Tibial artery (tissue), 4 donors: ENCODE measurements at places on chromosomes 7 and 10.
A peak's percentile ranks its signal among the peaks of the same experiment; 100 is the strongest.

GRCh38 chr10:87966459-87966858, 103.0 kb downstream of the PTEN start:
- no peak for DNase-seq

GRCh38 chr7:138001529-138002095, at the start of gene CREB3L2:
CREB3L2 (minus strand) TSS chr7:138002086; CDS start chr7:138001705, 381 bp downstream.
- peak; percentile 73 for DNase-seq

- no peak for DNase-seq
Measured at GRCh38 chr10:70124918-70125317, 7.7 kb downstream of the AIFM2 start.

GRCh38 chr10:23521735-23522134, 82.9 kb downstream of the OTUD1 start:
- no peak for DNase-seq

- no peak for DNase-seq
Measured at GRCh38 chr10:15253951-15254807, 85.7 kb upstream of the NMT2 start.

DNA sequence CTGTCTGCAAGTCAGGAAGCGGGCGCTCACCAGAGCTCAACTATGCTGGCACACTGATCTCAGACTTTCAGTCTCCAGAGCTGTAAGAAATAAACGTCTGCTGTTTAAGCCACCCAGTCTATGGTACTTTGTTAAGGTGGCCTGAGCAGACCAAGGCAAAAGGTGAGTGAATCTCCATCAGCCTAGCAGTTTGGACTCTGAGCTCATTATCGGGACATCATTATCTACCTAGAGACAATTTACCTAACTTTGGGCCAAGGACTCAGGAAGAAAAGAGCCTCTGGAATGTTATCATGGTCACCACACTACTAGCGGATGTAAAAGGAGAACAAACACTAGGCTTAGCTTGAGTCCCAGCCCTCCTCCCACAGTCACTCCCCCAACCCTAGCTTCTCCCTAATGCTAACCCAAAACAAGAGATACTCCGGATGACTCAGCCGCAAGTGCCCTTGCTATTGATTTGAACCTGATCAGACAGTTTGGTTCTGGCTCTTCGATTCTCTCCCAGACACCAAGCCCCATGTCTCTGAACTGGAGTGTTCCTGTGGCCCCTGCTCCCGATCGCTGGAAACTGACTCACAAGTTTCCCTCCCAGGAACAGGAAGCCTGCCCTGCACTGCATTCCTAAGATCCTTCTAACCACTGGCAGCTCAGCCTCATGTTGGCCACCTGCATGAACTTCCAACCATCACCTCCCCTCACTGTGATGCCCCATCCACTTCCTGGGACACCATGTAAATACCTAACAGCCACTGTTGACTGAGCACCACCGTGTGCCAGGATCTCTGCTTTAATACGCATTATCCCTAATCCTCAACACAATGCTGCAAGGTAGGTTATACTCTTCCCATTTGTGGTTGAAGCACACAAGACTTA, 34.5 kb downstream of the CREB3L2 start:
- DNase-seq, result no peak

DNA sequence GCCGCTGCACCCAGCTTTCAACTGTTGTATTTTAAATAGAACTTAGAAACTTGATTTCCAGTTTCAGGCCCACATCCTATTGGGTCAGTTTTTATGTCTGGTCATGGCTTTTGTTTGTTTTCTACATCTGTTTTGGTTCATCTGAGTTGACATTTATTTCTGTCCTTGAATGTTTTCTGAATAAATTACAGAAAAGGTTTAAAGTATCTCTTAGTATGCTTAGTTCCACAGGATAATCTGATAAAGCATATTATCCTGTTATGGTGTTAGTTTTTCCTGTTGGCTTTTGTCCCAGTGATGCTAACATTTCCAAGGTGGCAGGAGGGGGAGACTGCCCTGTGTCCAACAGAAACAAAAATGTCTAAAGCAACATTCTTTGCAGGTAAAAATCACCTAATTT, 733.2 kb downstream of the INHBA start:
- no peak for DNase-seq
